Activated CD8-positive, alpha-beta memory T cell treated with anti-CD3 and anti-CD28 coated beads, Interleukin-2, amount 50 U/mL, for 48 hours (primary cell): ENCODE measurements at places on chromosomes 1 and 21.
A peak's percentile ranks its signal among the peaks of the same experiment; 100 is the strongest.

GRCh38 chr21:31198575-31198974, 145.5 kb downstream of the TIAM1 start:
- no peak for DNase-seq

DNA sequence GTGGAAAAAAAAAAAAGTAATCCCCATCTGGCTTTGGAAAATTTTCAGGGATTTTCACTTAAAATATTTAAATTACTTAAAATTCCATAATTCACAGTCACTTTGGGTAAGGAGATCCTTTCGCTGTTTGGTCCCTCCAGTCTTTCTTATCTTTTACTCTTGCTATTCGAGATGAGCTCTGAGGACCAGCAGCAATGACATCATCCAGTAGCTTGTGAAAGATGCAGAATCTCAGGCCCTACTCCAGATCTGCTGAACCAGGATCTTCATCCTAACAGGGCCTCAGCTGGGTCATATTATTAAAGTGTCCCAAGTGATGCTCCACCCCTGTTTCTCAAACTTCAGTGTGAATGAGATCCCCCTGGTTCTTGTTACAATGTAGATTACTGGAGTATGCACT, 46.9 kb upstream of the PLXNA2 start:
- DNase-seq, result no peak

DNA sequence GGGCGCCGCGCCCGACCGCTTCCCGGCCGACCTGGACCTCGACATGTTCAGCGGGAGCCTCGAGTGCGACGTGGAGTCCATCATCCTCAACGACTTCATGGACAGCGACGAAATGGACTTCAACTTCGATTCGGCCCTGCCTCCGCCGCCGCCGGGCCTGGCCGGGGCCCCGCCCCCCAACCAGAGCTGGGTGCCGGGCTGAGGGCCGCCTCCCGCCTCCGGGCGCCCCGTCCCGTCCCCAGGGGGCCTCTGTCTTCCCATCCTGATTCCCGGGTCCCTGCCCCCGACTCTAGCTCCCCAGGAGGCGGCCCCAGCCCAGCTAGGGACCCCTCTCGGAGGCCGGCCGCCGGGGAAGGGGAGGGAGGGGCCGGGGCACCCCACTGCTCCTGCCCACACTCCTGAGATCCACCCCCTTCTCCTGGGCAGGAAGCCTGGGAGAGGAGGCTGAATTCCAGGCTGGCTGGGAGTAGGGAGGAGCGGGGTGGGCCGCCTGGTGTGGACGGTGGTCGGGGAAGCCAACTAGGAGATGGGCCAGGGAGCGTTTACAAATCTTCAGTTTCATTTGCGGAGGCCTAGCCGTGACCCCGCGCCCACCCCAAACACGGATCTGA, 21.4 kb downstream of the FOXO6 start:
- no peak for DNase-seq

GRCh38 chr1:212477014-212477679, 44.4 kb downstream of the NENF start:
- DNase-seq, result peak; percentile 82

DNA sequence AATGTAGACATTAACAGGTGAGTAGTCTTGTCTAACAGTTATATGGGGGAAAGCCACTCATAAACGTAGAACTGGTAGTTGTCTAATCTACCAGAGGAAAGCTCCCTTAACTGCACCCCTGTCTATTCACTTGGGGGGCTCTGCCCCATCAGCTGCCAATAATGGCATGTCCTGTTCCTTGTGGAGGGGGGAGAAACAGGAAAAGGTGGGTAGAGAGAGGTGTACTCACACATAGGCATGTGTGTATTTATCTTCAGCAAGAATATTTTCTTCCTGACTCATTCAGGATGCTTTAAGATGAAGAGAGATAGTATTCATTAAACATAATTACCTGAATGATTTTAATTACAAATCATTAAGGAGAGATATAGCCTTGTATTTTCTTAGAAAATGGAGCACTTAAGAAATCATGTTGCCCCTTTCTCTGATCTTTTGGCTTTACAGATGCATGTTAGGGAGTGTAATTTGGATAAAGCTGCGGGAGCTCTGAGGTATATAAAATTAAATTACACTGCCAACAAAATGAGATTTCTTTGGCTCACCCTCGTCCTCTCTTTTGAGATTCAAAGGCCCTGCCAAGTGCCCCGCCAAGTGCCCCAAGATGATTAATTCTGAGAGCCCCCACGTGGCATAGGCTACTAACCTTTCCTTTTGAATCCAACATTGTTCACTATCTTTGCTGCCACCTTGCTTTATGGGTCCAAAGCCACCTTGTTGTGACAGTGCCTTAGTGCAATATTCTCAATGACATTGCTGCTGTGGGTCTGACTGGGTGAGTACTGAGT, 286.3 kb upstream of the LYPLAL1 start:
- DNase-seq, result no peak

GRCh38 chr1:247209396-247209795, 37.6 kb upstream of the ZNF124 start:
- no peak for DNase-seq

DNA sequence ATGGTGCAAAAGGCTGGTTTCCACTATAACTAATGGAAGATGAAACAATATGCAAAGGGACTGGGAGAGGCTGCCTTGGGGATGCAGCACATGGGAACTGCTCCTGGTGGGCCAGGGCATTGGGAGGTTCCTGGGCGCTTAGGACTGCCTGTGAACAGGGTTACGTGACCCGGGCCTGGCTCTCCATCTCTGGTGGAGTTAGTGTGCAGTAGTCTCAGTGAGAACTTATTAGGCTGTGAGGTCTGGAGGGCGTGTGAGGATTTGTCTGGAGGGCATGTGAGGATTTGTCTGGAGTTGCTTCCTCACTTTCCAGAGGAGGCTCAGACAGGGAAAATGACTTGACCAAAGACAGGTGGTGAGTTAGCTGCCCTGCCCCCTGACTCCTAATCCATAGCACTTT, 1.5 kb upstream of the ETV3L start:
- no peak for DNase-seq

DNA sequence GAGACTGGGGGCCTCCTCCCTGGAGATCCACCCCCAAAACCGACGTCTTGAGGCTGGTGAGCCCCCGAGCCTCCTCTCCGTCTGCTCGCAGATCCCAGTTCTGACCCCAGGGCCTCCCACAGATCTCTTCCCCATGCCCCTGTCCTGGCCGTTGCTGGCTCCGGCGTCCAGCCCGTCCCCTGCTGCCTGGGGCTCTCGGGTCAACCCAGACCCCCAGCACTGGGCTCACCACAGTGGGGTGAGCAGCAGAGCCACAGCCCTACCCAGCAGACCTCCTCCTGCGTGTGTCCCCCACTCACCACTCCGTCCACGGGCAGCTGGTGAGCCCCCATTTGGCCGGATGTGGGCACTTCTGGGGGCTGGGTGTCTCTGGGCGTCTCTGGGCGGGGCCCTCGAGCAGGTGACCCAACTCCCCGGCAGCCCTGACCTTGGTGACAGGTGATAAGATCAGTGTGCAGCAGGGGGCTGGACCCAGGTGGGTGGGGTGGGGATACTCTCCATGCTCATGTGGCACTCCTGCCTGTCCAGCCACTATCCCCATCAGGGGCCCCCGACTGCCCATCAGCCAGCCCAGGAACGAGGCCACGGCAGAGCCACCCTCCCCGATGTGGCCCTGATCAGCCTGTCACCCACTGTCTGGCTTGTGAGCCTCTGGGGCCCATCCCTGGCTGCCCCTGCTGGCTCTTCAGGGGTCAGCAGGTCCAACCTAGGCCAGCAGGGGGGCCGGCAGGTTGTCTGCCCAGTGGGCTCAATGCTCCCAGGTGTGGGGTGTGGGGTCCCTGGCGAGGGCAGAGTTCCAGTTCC, 709 bp downstream of the TNFRSF14 start:
- DNase-seq, result peak; percentile 75

DNA sequence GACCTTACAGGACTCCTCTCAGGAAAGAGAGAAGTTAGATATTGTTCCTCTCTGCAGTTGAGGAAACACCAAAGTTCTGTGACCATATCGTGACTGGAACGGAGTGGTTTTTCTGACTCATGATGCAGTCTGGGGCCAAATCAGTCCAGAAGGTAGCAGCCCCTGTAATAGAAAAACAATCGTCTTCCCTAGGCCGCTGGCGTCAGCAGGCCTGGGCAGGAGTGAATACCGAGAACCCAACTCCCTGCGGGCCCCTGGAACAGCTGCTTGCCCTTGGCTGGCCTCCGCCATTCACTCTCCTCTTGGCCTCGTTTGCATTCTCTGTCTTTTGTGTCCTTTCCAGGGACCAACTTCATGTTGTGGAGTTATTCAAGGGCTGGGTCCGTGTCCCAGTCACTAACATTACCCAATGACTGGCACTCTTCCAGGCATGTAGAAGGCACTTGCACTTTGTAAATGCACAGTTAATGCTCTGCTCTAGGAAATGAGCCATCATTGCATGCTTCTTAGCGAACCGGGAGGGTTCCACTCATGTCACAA, 10.9 kb upstream of the CD101 start:
- DNase-seq, result no peak

GRCh38 chr1:159864262-159864661, 1.8 kb upstream of the VSIG8 start:
- no peak for DNase-seq

GRCh38 chr1:9320520-9321479, 28.1 kb downstream of the SPSB1 start:
- DNase-seq, result no peak

- DNase-seq, result no peak
Observed at GRCh38 chr1:213979751-213980586, 7.8 kb upstream of the PROX1 start.

GRCh38 chr21:27143476-27143875, 176.6 kb upstream of the ADAMTS5 start:
- no peak for DNase-seq

DNA sequence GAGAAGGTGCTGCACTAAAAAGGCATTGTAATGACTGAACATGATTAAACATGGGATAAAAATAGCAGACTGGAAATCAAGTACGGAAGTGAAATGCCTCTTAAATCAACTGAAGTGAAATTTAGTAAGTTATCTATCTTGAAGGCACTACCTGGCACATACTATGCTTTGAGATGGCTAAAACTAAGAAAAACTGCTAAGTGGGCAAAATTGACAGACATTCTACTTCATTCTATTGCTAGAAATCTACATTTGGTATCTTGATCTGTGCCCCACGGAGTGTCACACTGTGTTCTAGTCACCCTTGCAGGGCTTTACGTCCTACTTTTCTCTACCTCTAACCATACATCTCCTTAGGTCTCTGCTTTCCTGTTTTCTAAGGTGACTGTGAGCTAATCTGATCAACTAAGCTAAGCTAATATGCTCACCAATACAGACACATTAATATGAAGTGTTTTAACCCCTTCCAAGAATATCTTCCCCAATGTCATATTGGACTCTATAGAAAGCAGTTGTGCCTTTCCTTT, 4.1 kb downstream of the PDC start:
- no peak for DNase-seq

DNA sequence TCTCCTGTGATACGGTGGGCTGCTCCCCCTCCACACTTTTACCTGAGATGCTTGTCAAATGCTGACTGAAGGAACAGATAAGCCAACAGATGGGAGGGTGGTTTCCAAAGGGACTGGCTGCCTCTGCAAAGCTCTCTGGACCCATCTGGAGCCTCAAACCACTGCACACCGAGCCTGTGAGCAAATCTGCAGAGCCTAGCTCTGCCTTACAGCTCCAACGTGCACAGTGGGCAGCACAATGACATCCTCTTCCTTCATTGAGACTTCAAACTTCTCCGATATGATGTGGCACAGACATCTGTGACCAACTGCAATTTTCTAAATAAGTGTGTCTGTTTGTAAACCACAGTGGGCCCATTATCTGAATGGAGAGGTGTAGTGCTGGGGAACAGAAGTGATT, 26.2 kb upstream of the KNCN start:
- no peak for DNase-seq

GRCh38 chr1:25204797-25205480, 27.4 kb downstream of the SYF2 start:
- DNase-seq, result no peak

- DNase-seq, result no peak
Observed at GRCh38 chr21:19508844-19509243, 1105.3 kb upstream of the TMPRSS15 start.

GRCh38 chr1:29179641-29180184, 2.0 kb downstream of the SRSF4 start:
- peak; percentile 10 for DNase-seq

GRCh38 chr1:56910441-56910985, 55.3 kb downstream of the C8B start:
- DNase-seq, result no peak

- no peak for DNase-seq
Observed at GRCh38 chr1:31012210-31012924, 53.1 kb downstream of the PUM1 start.

GRCh38 chr1:41536361-41536802, 51.9 kb upstream of the EDN2 start:
- DNase-seq, result no peak

- DNase-seq, result no peak
Observed at GRCh38 chr1:46425726-46426125, 31.6 kb downstream of the FAAH start.

DNA sequence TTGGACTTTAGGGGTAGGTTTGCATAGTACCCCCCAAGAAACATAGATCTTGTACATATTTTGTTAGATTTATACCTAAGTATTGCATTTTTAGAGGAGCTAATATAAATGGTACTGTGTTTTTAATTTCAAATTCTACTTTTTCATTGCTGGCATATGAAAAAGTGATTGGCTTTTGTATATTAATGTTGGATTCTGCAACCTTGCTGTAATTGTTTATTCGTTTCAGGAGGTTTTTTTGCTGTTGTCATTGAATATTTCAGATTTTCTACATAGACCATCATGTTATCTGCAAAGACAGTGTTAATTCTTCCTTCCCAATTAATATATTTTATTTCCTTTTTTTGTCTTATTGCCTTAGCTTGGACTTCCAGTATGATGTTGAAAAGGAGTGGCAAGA, 23.0 kb upstream of the EDARADD start:
- DNase-seq, result no peak

DNA sequence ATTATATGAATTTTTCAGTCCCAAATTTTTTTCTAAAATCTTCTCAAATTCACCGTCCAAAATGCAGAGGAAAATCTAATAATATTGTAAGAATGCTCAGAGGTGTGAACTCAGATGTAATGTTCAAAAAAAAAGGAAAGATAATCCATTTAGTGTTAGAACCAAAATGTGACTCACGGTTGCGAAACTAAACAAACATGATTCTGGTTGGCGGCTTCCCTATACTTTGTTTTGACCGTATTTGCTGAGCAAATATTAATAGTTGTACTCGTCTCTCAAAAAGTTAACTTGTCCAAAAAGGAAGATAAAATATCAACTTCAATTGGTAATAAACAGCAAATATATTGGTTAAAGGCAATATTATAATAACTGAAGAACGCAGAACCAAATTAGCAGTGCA, 34.4 kb downstream of the ZSWIM5 start:
- DNase-seq, result no peak

GRCh38 chr21:36064085-36064460, 3.7 kb upstream of the SETD4 start:
- DNase-seq, result no peak

GRCh38 chr1:65525266-65526048, 105.0 kb downstream of the LEPR start:
- DNase-seq, result no peak
